Karpas-422 (cell line): ENCODE measurements at places on chromosomes 12 and 14. TPM values are rescaled to one million over a fixed set of nuclear protein-coding genes. Genes with fewer than 3 reads are reported as not detected.

- no peak for DNase-seq
Observed at GRCh38 chr12:128286970-128287369, 20.0 kb downstream of the TMEM132C start.

- DNase-seq = no peak
Observed at GRCh38 chr14:80260645-80261044, 49.3 kb upstream of the DIO2 start.

DNA sequence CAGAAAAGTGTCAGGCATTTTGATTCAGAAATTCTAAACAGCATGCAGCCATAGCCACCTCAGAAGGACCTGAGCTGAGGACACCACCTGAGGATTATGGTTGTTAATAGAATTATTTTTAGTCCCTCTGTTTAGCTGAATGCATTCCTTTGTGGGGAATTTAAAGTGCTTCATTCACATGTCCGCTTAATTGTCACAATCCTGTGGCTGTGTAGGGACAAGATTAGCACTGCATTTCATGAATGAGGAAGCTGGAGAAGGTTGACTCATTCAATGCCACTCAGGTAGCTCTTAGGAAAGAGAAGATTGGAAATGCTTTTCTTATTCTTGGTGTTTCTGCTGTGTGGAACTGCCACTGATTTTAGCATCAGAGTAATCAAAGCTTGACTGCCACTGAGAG lies 42.0 kb upstream of the KRR1 start:
- peak; percentile 50 for DNase-seq

DNA sequence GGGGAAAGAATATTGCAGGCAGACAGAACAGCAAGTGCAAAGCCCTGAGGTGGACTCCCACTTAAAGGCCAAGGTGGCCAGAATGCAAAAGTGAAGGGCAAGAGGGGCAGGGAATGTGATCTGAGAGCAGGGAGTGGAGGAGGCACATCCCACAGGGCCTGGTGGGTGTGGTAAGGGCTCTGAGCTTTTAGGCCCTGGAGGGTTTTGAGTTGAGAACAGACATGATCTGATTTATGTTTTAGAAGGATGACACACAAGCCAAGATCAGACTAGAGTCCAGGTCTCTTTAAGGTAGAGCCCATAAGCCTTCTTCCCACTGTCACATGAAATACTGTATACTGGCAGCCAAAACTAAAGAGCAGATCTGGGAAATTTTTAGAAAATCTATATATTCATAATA lies 162.5 kb downstream of the SLC38A4 start:
- no peak for DNase-seq

GRCh38 chr14:39812532-39813320 lies 380.5 kb upstream of the FBXO33 start:
- DNase-seq = no peak

DNA sequence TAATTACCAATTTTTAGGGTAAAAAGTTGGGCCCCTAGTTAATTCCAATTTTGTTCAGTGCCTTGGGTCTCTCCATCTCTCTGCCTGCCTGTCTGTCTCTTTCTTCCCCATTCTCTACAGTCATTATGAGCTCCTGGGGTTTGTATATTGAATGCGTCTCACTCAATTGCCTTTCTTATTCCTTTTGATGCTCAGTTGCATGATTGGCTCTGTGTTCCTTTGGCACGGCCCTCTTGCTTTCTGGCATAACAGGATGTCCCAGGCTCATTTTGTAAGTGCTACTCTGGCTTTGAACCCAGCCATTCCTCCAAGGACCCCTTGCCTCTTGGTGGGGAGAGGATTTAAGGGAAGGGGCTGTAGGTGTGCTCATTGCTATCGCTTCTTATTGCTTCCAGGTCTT lies 35.6 kb downstream of the ZNF664 start:
- no peak for DNase-seq

DNA sequence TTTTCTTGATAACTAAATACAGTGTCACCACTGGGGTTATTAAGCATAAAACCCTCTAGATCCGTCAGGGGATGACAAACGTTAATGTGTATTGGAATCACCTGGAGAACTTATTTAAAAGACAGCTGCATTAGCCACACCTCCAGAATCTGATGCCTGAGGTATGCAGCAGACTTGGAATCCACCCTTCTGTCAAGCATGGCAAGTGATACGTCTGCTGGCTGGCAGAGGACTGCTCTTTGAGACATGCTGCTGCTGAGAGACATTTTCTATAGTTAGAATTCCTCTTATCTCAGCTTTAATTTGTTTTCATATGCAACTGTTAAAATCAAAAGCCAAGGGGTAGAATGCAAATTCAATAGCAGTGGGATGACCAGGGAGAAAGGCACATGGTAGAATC lies 496.3 kb downstream of the NELL2 start:
- no peak for DNase-seq

DNA sequence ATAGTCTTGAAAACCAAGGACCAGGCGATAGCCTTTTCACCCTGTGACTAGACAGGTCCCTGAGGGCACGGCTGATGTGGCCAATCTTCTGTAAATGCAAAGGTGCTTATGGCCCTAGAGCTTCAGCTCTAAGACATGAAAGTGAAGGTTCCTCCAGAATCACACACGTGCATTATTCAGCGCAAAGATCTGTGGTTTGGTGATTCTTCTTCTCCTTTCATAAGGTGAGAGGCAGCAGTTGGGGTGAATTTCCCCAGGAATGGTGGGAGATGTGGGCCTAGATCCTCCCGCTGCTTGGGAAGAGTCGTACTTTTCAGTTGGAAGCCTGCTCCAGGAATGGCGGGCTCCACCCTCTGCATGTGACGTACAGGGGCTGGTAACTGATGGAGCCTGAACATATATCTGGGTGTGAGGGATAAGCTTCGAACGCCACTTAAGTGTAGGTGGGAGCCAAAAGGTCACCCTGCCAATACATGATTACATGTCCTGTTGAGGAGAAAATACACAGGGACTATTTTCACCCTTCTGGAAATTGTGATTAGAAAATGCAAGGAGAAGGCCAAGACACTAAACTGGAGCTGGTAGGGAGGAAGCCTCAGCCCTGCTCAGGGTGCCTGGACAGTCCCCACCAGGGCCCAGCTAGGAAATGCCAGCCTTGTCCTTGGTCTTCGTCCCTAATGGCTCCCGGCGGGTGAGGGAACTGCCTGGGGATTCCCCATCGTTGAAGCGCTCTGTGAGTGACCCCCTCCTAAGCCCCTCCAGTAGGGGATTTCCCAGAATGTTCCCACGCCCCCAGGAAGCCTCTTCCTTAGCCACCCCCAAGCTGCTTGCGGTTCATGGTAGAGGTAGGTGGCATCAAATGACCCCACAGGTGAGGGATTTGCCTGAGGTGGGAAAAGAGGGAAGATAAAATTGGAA lies 17.6 kb downstream of the BATF start:
- DNase-seq = peak; percentile 63

GRCh38 chr12:106632797-106633450 lies 50.1 kb downstream of the RFX4 start:
- no peak for DNase-seq

RHNO1 gene
- 34.8 and 45.6 TPM in 2 replicates for total RNA-seq

KRT83 gene
- total RNA-seq = not detected in 2 replicates

ERGIC2 gene
- 43.9 and 99.3 TPM in 2 replicates for total RNA-seq

PEX5 gene
- total RNA-seq = 25.9 and 80.8 TPM in 2 replicates

GARIN6 gene
- total RNA-seq = not detected in 2 replicates
